Heart left ventricle (tissue), 16 donors: ENCODE measurements at places on chromosomes 12 and 14. TPM values are rescaled to one million over a fixed set of nuclear protein-coding genes. Genes with fewer than 3 reads are reported as not detected.

DNA sequence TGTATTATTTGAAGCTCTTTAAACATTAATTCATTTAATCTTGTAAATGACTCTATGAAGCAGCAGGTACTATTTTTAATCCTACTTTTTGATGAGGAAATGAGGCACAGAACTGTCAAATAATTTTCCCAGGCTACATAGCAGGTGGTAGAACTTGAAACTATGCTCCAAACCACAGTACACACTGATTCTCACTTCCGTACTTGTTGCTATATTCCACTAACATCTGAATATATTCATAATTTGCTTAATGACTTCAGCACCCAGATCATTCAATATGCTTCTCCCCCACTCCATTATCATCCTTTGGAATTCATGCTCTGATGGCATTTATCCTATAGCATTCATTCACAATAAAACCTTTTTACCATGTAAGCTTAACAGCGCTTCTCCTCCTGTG lies 4.9 kb downstream of the ERGIC2 start:
- no peak for DNase-seq

GRCh38 chr14:99865408-99865807 lies 72.2 kb downstream of the EML1 start:
- no peak for DNase-seq

DNA sequence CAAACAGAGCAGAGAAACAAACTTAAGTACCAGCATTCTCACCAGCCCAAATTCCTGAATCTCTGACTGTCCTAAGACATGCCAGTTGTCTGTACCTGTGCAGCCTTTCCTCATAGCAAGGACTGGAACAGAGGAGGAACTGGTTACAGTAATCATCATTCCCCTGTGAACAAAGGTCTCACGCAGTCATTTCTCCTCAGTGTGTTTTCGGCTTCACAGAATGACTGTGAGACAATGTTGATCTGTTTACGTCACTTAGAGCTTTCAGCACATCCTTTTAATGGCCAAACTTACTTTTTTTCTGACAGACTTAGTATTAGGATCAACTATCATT lies 169.0 kb downstream of the FBXL14 start:
- no peak for DNase-seq

KCNJ8 gene
- 89.6 TPM for polyA plus RNA-seq

LMNTD1 gene
- polyA plus RNA-seq: not detected

DPPA3 gene
- polyA plus RNA-seq: not detected

RD3L gene
- 4.3 TPM for polyA plus RNA-seq

ZDHHC22 gene
- polyA plus RNA-seq: not detected

DNA sequence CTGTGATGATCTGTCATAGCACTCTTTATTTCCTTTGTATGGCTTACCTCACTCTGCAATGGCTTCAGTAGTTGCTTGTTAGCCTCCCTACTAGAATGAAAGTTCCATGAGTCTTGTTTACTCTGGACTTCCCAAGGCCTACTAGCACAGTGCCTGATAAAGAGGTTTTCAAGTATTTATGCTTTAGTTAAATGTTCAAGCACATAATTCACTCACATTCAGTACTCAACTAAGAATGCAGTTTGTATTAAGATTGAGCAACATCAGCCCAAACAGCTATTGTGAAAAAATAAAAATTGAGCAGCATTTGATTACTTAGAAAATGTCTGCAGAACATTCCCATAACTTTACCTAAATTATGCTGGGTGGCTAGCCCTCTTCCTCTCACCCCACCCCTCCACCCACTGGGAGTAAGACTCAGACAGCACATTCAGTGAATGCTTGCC lies 158.9 kb upstream of the AMIGO2 start:
- no peak for DNase-seq

DNA sequence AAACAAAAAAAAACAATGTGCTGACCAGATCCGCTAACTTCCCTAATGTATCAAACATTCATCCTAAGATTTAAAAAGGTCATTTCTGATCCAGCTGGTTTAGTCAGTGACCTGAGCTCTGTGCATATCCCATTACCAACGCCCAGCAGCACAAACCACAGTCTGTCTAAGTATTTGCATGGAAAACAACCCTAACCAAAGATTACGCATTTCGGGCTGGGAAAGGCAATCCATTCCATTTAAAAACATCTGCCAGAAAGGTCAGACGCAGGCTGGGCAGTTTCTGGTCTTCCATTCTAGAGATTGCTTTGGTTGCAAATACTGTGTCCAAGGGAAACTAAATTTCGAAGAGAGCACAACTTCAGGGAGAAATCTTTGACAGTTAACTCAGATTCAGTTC lies 234.9 kb downstream of the FLRT2 start:
- peak; percentile 17 for DNase-seq

- no peak for DNase-seq
Measured at GRCh38 chr14:55715889-55716288, 135.9 kb downstream of the KTN1 start.

PLD4 gene
- polyA plus RNA-seq: 0.12 TPM

CMTM5 gene
- polyA plus RNA-seq: 1.8 TPM

- no peak for DNase-seq
Measured at GRCh38 chr14:65349100-65349499, 63.4 kb upstream of the FUT8 start.

DNA sequence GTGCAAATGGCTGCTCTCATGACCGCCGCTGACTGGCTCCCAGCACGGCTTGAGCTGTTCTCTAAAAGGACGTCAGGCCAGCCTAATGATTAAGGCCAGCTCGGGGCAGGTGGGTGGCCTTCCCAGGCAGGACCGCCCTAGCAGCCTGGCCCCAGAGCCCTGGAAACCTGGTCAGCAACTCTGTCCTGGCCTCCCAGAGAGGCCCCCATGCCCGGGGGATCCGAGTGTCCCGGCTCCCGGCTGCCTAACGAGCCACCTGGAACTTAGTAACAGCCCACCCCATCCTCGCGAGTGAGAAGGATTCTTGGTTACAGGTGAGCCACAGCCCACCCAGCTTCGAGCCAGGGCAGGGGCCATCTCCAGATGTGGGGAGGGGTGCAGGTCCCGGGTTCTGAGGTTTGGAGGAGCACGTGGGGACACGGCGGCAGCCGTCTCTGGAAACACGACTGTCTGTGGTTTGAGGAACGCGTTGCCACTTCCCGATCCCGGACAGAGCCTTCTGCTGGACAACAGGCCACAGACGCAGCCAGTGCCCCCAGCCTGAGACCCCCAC lies 73.8 kb upstream of the FBRSL1 start:
- no peak for DNase-seq

GLIPR1L1 gene
- not detected for polyA plus RNA-seq

GRCh38 chr12:88063375-88063774 lies 34.2 kb upstream of the C12orf50 start:
- DNase-seq: no peak

GRCh38 chr12:79692860-79693577 lies 2.3 kb upstream of the PAWR start:
- no peak for DNase-seq

DNA sequence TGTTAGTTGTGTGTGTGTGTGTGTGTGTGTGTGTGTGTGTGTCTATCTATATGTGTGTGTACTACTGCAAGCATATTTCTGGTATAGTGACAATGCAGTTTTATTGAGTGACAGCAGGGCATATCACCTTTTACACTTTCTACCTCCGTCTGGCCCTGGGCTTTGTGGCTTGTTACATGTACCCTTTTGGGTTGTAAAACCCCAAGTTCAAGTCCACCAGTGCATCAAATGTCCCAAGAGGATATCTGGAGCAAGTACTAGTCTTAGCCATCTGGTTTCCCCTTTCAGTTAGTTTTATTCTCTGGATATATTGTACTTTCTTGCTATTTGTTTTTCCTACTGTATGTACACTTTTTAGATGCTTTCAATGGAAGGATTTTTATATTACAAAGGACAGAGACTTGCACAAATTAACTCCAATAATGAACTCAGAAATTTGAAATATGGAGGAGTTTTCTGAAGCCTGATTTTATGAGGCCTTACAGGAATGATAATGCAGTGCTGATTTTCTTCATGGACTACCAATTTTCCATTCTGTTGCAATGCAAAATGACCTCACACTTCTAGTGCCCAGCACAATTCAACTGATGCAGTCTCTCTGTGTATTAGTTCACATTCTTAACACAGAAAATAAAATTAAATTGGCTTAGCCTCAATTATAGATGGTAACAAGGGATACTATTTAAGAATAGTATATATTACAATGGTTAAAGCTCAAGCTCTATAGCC lies 29.1 kb downstream of the SLC16A7 start:
- no peak for DNase-seq

CIT gene
- polyA plus RNA-seq: 0.34 TPM

DNA sequence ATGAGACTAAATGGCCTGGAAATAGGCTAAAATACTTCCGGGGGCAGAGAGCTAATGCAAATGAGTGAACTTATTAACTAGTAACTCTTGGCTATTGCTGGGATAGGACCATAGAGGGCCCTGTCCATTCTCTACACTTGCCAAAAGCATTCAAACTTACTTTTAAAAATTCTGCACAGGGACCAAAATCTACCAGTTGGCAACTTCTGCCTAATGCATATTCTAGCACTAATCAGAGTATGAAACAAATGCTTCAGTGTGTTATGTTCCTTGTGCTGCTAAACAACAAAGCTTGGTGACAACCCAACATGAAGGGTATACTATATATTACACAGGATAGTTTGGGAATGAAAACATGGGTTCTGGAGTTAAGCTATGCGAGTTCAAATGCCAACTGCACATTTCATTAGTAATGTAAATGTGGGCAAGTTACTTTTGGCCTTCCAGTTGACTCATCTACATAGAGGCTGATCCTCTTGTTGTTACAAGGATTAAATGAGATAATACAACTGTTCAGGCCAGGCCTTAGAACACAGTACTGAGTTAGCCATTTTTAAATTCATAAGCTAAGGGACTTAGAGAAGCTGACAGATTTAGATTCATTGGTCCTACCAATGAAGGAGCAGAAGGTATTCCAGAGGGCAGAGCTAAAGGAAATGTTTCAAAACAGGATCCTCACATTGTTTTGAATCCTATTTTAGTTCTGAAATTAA lies 32.4 kb downstream of the HIGD1C start:
- DNase-seq: no peak

DNA sequence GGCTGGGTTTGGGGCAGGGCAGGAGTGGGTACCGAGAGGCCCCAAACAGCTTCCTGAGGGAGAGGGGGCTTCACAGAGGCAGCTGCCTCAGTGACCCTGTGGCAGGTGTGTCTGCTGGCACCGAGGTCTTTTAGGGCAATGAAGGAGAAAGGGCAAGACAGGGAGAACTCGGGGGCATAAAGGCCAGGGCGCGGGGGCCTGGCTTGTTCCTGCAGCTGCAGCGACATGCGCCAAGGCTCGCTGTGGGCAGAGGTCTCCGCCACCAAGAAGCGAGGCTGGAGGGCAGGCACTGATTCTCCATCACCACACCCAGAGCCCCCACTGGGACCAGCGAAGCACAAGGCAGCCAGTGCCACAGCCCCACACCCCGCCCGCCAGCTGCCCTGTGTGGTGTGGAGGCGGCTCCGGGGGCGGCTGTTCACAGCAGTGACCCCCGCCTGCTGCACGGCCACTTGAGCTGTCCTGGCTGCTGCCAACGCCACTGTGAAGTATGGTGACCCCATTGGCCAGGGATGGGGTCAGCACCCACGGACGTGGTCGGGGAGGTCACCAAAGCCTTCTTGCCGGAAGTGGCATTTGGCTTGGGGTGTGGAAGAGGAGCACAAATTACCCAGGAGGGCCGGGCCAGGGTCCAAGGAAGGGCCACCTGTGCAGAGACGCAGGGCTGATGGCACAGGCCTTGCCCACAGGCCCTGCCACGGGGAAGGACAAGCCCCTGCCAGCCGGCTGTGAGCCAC lies 16.4 kb downstream of the BAG5 start:
- DNase-seq: no peak

- no peak for DNase-seq
Measured at GRCh38 chr12:48873096-48873495, 7.4 kb upstream of the RND1 start.

CHPT1 gene
- polyA plus RNA-seq: 73.5 TPM

NR1H4 gene
- polyA plus RNA-seq: not detected

DNA sequence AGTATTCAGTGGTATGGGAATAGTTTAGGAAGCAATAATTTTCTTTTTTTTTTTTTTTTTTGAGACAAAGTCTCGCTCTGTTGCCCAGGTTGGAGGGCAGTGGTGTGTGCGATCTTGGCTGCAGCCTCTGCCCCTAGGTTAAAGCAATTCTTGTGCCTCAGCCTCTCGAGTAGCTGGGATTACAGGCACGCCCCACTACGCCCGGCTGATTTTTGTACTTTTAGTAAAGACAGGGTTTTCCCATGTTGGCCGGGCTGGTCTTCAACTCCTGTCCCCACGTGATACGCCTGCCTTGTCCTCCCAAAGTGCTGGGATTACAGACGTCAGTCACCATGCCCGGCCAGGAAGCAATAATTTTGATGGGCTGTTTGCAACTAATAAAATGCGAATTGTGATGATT lies 62.1 kb downstream of the ATG14 start:
- no peak for DNase-seq

DNA sequence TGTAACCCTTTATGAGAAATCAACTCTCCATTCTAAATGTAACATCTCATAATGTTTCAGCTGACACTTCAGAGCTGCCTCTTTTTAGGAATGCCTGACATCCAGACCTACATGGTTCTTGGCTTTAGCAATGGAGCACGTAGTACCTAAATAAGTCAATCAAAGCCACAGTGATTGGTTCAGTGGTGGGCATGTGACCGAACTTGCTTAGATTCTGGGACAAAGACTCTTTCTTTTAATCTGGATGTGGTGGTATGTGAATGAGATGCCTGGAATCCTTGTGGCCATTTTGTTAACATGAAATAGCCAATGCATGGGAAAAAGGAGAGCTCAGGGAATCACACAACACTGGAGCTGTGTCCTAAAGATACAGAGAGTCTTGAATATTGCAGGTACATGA lies 11.8 kb downstream of the GPR65 start:
- no peak for DNase-seq

TMEM30B gene
- 0.11 TPM for polyA plus RNA-seq

MUCL1 gene
- not detected for polyA plus RNA-seq

- DNase-seq: no peak
Measured at GRCh38 chr14:77148510-77149231, 7.1 kb upstream of the ZDHHC22 start.

FZD10 gene
- 0.06 TPM for polyA plus RNA-seq

DNA sequence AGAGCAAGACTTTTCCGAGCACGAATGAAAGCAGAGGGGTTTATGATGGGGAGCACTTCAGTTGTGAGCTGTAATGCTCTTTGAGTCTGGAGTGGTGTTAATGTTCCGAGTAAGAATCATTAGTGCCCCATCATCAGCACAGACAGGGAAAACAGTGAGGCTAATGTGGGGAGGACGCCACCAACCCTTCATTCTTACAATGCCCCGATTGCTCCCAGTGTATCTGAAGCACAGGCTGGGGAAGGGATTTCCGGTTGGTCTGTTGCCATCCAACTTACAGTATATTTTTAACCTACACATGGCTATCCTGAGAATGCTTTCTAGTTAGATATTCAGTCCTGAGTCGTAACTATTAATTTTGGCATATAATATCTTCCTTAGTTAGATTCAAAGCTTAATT lies 141.6 kb downstream of the APAF1 start:
- DNase-seq: no peak

LBHD2 gene
- polyA plus RNA-seq: 0.19 TPM

CISTR gene
- polyA plus RNA-seq: 2.5 TPM
